Left ventricle myocardium inferior (tissue), 1 donor: ENCODE measurements at places on chromosomes 2 and 18. TPM values are rescaled to one million over a fixed set of nuclear protein-coding genes. Genes with fewer than 3 reads are reported as not detected.

The EIF4E2 gene
- 44.2 TPM for total RNA-seq

The KCNJ3 gene
- 4.2 TPM for total RNA-seq

The WNT10A gene
- total RNA-seq = not detected

The TMEM247 gene
- total RNA-seq = not detected

The SERPINB10 gene
- total RNA-seq = not detected

The RAD51AP2 gene
- 0.14 TPM for total RNA-seq

DNA sequence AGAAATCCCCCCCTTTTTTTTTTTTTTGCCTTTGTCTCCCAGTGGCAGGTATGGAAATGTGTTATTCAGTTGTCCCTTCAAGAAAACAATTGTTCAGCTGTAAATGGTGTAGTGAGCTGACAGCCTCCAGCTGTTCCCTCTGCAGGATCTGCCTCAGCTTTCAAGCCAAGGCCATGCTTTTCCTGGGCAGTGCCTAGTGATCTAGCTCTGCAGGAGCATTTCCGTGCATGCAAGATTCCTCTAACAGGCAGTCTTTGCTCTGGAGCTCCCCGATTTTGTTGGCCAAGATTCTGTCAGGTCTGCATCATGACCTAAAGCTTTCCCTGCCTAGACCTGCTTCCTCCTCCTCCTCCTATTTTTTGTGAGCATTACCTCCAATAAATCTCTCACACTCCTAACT is 300.7 kb upstream of the UBE2E3 start:
- H3K4me1 ChIP-seq = no peaks in the 10 kb centered on the region
- no peak overlapping the region for H3K27ac ChIP-seq
- no peaks in the 10 kb centered on the region for H3K36me3 ChIP-seq
- H3K4me3 ChIP-seq = no peak overlapping the region
- no peak for DNase-seq

GRCh38 chr2:115596659-115597375 is 1154.4 kb downstream of the DPP10 start:
- no peaks in the 10 kb centered on the region for H3K4me1 ChIP-seq
- no peaks in the 10 kb centered on the region for H3K36me3 ChIP-seq
- H3K4me3 ChIP-seq = no peak overlapping the region

The MAP3K19 gene
- not detected for total RNA-seq

DNA sequence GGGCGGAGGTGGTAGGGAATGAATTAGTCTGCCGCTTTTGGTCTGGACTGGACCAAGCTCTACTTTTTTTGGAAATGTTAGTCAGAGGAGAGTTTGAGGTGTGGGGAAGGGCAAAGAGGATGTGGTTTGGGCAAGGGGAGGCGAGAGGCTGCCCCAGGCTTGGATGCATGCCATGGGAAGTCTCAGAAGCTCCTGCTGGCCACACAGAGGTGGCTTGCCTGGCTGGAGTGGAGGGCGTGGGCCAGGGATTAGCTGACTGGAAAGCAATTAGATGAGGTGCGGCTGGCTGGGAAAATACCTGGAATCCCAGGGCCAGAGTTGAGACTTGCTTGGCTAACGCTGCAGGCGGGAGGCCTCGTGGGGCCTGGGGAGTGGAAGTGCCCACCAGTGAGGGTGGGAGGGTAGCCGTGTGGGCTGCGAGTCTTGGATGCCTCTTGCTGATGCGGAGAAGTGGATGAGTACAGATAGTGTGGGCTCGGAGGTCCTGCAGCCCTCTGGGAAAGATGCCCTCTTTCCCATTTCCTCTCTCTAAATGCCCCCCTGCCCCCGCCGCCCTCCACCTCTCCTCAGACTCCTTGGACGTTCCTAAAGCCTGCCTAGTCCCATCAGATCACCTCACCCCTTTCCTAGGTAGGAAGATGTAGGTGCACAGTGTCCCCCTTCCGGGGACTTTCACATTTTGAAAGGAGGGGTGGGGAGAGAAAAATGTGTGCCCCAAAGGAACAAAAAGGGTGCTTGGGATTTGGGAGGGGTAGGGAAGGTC is 117.6 kb downstream of the SMAD7 start:
- H3K27ac ChIP-seq = peak overlapping the region; percentile 41
- DNase-seq = peak; percentile 39
- peaks cover 59% of the 10 kb centered on the region for H3K4me1 ChIP-seq
- no peaks in the 10 kb centered on the region for H3K27me3 ChIP-seq
- H3K4me3 ChIP-seq = no peak overlapping the region

GRCh38 chr2:176122683-176123410 is at the start of gene HOXD9:
HOXD9 (plus strand) TSS chr2:176122719; CDS start chr2:176122769, 50 bp downstream.
- H3K27ac ChIP-seq = no peak within 1 kb of the TSS
- no peaks in the 10 kb centered on the region for H3K36me3 ChIP-seq
- DNase-seq = no peak
- peaks cover 99% of the 10 kb centered on the region for H3K27me3 ChIP-seq

The RNF144A gene
- 17.9 TPM for total RNA-seq

DNA sequence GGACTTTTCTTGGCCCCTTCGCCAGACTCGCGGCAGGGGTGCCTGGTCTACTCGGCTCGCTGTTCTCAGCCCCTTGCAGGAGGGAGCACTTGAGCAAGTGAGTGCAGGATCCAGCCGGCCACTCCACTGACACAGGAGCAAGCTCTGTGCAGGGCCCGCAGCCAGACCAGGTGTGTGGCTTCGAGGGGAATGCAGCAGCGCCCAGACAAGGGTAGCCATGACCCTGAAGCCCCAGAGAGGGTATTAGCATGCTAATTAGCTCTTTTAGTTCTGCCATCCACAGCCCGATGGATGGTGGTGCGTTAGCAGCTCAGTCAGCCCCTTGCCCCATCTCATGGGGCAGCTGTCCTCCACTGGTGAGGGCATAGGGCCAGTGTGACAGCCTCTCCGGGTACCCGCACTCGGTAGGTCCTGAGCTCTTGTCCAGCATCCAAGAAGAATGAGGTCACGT is 103.2 kb upstream of the HS6ST1 start:
- no peak overlapping the region for H3K4me3 ChIP-seq
- H3K4me1 ChIP-seq = no peaks in the 10 kb centered on the region
- H3K36me3 ChIP-seq = no peaks in the 10 kb centered on the region
- DNase-seq = no peak
